Activated CD4-positive, alpha-beta T cell treated with anti-CD3 and anti-CD28 coated beads, Interleukin-2, amount 50 U/mL, for 48 hours (primary cell): ENCODE measurements at places on chromosomes 2 and 18.
A peak's percentile ranks its signal among the peaks of the same experiment; 100 is the strongest.

GRCh38 chr18:46152436-46152807 lies 48.2 kb downstream of the HAUS1 start:
- DNase-seq, result no peak

DNA sequence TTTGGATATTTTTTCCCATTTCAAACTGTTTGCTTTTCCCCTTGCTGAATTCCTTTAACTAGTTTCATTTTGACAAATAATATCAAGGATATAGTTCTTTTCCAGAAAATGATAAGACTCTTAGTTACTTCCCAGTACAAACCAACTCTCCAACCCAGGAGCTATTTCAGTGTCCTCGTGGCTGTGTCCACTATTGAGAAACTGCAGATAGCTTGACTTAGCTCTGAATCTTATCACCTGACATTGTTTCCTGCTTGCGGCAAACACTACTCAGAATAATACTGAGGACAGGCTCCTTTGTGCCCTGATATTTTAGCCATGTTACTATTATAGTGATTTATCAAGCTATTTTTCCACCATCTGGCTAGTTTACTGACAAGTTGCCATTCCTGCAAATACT lies 74.6 kb downstream of the KLF7 start:
- no peak for DNase-seq

GRCh38 chr2:99183025-99183424 lies 2.0 kb downstream of the MRPL30 start:
- no peak for DNase-seq

GRCh38 chr18:23352042-23352441 lies 101.0 kb upstream of the RIOK3 start:
- no peak for DNase-seq

GRCh38 chr2:120036145-120036544 lies 23.3 kb downstream of the EPB41L5 start:
- DNase-seq, result no peak

- DNase-seq, result no peak
Observed at GRCh38 chr2:206978746-206979145, 39.4 kb downstream of the CPO start.

DNA sequence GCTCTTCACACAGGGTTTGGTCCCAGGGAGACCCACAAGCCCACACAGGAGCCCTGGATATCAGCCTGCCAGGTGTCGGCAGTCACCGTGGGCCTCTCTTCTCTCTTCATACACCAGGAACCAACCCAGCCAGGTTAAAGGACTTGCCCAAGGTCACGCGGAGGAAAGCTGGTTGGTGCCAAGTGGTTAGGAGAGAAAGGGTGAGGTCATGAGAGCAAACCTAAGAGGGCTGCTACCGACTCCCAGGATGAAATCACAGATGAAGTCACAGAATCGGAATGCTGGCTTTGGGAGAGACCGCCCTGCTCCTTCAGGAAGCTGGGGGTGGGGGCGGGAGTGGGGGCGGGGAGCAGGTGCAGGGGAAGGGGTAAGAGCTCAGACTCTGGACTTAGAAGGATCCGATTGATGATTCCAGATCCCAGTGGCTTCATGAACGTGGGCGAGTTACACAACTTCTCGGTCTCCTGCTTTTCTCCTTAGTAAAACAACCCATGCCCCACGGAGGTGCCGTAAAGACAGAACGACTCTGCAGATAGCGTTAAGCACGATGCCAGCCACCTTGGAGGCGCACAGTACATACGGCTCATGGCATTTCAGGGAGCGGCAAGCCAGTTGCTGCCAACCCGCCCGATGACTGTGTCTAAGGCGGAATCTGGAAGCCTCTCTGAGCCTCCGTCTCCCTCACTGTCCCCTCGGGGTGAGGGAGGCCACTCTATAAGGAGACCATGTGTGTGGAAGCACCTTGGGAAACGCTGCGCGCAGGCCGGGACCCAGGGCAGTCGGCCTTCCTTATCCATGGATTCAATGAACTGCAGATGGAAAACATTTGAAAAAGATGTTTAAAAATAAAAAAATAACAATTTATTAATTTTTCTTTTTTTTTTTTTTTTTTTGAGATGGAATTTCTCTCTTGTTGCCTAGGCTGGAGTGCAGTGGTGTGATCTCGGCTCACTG lies 23.0 kb upstream of the TAF1B start:
- no peak for DNase-seq

DNA sequence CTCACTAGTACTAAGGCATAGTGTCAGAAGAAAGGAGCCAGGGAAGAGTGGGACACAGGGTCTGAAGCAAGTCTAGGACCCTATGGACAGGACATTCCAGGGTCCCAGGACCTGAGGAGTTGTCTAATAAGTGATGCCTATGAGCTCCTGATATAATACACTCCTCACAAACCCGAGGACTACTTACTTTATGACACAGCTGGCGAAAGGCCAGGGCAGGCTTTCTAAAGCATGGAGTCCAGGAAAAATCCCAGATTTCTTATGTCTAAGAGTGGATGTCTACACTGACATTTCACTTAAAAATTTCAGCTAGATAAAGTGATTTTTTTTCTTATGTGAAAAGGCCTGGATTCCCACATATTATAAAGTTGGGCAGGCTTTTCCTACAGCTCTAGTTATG lies 502.2 kb upstream of the SETBP1 start:
- no peak for DNase-seq

DNA sequence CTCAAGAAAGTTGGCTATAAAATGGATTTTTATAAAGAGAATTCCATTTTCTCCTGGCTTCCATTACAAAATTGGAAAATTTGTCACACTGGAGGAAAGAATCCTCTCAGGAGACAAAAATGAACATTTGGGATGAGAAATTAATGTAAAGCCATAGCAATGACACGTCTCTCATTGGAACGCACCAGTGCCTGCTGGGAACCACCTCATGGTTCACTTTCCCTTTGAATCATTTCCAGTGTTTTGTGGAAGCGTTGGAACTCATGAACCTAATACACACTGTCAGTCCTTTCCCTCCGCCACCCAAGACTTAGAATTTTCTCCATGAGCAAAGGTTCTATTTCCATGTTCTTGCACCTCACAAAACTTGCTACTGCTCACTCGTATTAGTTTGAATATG lies 21.0 kb upstream of the NRP2 start:
- DNase-seq, result no peak

DNA sequence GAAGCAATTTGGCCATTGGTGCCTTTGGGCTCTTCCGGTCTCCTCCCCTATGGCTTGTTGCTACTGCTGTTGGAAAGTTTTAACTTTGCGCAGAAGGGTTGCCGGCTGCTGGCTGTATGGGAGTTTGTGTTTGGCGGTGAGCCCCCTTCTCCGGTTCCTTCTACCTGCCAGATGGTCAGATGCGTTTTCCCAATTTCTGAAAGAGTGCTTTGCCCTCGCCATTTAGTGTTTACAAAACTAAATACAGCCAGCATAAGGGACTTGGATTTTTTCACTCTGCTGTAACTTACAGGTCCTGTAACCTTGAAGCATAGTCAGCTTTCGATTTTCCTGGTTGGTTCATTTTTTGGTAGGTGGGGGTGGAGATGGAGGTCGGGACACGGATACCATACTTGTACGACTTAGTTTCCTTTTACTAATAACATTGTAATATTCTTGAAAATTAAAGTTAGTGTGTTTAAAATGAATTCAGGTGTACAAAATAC lies 604 bp downstream of the COQ10B start:
- no peak for DNase-seq

GRCh38 chr2:68806511-68807109 lies 64.6 kb downstream of the BMP10 start:
- DNase-seq, result no peak

GRCh38 chr2:46029332-46029811 lies 267.8 kb upstream of the EPAS1 start:
- DNase-seq, result no peak

DNA sequence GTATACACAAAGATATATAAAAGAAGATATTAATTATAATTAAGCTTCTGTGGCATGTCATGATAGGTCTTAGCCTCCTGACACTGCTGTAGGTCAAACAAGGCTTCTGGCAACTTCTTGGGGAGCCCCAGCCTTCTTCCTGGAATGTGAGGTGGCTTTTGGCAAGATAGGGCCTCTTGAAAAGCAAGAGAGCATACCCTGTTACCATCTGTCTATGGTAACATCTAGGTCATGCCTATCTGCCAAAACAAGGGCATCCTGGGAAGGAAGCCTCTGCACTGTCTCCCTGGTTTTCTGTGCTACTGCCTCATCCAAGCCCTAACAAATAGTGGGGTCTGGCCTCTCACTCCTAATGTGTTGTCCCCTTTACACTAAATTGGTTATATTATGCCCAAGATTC lies 70.9 kb downstream of the CCDC148 start:
- no peak for DNase-seq

DNA sequence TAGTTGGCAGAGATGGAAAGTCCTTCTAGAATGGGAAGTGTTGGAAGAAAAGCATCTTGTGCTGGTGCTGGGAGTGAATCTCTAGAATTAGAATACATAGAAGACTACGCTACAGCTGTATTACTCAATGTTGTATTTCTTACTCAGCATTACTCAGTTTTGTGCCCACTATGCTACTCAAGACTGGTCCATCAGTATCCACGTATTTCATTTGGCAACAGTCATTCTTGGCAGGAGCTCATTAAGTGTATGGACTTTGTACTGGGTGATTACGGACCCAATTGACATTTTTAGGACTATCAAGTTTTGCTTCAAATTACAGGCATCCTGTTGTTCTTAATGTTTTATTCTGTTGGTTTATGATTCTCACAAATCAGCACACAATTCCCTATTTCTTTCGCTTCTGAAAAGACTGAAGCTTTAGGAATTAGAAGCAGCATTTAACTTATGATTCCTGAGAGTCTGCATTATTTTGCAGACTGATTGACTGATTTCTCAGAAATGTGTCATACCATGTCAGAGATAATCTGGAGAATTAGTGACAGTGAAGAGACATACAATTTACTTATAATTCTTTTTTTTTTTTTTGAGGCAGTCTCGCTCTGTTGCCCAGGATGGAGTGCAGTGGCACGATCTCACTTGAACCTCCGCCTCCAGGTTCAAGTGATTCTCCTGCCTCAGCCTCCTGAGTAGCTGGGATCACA lies 136.9 kb downstream of the MYO3B start:
- DNase-seq, result no peak

DNA sequence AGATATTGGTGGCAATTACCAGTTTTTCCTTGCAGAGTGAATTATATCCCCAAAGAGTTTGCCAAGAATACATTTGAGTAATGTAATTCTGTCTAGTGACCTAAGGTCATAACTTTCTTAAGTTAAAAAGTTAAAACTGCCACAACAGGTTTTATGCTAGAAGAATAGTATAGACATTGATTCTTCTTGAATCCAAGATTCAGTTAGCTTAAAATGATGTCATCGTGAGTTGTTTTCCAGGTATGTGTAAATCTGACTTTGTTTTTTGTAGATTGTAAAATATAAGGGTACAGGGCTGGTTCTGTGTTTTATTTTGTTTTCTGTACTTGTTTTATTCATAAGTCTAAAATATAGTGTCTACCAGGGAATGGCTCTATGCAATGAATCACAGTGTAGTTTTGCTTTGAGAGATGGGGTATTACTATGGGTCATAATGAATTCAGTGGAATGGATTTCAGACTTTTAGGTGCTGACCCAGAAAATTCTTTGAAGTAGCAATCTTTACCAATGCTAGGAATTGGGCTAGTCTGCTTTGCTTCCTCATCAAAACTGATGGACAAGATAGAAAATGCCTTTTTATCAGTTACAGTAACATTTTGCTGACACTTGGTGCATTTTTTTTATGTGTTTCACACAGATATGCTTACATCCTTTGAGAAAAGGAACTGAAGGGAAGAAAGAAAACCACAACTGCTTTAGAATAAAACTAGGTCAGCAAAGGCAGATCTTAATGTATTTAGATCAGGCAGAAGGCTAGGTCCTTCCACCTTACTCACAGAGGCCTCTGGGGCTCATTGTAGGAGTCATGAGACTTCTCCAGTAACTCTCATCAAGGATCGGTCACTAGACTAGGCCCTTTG lies 20.8 kb upstream of the MGAT5 start:
- peak; percentile 33 for DNase-seq

GRCh38 chr2:38436227-38436664 lies 59.2 kb upstream of the ATL2 start:
- no peak for DNase-seq

DNA sequence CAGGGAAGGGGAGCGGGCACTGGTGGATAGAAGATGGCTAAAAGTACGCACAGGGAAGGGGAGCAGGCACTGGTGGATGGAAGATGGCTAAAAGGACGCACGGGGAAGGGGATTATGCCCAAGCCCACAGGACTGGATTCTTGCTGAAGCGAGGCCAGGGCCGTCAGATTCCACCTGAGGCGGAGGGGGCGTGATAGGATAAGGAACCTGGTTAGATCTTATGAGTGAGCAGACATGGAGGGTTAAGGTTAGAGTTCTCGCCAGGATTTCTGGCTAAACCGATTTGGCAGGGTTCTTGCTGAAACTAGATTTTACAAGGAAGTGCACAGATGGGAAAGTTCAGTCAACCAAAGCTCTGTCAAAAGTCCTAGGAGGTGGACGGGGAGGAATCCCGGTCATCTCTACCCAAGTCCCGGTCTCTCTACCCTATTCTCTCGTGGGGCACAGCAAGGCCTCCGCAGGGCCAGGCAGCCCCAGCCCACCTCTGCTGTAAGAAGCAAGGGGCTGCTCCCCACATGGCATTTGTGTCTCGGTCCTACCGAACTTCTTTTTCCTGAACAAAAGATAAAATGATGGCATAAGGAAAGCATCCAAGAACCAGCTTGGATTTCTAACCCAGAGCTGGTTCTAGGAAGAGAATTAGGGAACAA lies 140.8 kb downstream of the PTGR3 start:
- no peak for DNase-seq

GRCh38 chr18:63151539-63151938 lies 168.0 kb downstream of the BCL2 start:
- DNase-seq, result no peak

DNA sequence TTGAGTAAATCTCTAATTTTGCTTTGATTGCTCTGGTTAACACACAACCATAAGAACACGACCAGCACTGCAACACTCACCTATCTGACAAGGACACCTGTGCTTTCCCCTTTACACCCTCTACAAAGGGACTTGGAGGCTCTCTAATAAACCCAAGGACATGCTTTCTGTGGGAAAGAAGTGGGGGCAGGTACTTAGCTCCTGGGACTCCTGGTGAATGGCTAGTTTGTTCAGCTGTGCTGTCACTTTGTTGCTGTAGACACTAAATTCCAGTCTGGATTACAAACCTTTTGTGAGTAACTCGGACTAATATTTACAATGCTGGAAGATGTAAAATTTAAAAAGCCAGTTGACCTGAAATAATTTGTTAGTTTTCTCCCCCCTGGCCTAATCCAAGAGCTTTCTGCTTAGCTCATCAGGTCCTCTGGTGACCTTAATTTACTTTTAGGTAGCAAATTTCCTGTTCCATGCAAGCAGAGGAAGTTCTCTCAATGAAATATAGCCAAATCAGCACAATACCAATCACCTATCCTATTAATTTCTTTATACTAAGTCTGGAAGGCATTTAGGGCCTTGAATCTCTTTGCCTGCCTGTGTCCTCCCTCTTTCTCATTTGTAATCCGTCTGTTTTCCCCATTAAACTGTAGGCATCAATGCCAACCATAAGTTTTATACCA lies 67.5 kb downstream of the PLCL1 start:
- DNase-seq, result no peak

DNA sequence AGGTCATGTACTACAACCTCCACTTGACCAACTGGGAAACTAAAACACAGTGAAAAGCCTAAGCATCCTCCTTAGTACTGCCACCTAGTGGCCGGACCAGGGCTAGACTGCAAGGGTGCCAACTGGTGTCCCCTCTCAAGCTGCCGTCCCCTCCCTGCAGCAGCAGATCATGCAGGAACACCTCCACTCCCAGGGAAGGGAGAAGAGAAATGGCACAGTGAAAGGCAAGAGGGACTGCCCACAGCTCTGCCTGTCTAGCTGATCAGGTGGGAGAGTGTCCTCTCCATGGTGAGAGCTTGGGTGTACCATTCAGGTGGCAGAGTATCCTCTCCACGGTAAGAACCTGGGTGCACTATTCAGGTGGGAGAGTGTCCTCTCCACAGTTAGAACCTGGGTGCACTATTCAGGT lies 78.1 kb downstream of the AAK1 start:
- DNase-seq, result peak; percentile 79
